ENCODE measurements at places on chromosomes 6 and 20. TPM values are rescaled to one million over a fixed set of nuclear protein-coding genes. Genes with fewer than 3 reads are reported as not detected.
A peak's percentile ranks its signal among the peaks of the same experiment; 100 is the strongest.

Gene TINAG
- not detected for total RNA-seq

Gene FOXA2
- not detected for total RNA-seq

GRCh38 chr6:25165800-25166199 is 113.4 kb upstream of the CARMIL1 start:
- no peak for DNase-seq

DNA sequence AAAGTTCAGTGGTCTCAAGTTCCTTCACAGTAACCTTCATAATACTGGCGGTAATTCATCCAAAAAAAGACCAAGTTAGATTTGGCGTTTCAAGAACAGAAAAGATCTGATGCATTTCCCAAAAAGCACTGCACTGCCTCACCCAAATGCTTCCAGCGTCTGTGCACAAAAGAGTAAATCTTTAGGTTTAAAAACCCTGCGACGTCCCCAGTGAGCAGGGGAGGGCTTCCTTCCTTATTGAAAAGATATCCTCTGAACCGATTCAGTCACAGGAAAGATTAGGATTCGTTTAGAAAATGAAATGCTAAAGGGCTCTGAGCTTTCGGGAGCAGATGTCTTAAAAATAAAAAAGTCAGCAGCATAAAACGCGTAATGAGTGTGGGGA is 654 bp downstream of the TBC1D7 start:
- DNase-seq: no peak

GRCh38 chr20:37649676-37650370 is 44.0 kb upstream of the CTNNBL1 start:
- no peak for DNase-seq

- DNase-seq: no peak
Measured at GRCh38 chr6:5639193-5639592, 367.5 kb downstream of the NRN1 start.

GRCh38 chr6:25175681-25176080 is 103.5 kb upstream of the CARMIL1 start:
- no peak for DNase-seq

- no peak for DNase-seq
Measured at GRCh38 chr6:134754013-134754690, 195.7 kb downstream of the ALDH8A1 start.

DNA sequence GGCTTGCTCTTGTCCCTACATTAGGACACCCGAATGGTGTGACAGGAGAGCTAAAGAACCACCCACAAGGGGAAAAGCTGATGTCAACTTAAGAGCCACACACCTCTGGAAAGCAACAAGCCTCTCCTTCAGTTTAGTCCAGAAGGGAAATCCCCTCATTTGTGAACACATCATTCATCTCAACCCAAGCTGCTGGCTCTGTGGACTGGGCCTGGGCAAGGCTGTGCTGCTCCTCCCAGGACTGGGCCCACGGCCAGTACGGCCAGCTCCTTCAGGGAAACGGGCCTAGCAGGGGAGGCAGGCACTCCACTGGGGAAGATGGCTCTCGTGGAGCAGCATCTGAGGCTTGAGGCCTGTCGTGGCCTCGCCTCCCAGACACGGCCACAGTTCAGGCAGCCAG is 12.8 kb upstream of the SLC4A11 start:
- no peak for DNase-seq

GRCh38 chr6:25387483-25387882 is 108.3 kb downstream of the CARMIL1 start:
- no peak for DNase-seq

- DNase-seq: peak; percentile 79
Measured at GRCh38 chr20:2206957-2207769, 88.6 kb upstream of the TGM3 start.

DNA sequence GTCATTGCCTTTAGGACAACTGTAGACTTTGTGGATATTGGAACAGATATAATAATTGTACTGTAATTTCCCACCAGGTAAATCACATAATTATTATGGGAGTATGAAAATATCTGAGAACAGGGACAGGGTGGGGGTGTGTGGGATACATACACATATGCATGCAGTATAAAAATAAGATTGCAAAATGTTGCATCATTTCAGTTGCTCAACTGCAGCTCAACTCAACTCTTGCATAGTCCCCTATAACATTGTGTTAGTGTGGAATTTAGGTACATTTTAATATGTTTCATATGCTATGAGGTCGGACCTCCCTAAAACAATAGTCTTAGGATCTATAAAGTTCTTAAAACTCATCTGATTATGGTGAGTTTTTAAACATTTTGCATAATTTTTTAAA is 275.0 kb upstream of the FLRT3 start:
- no peak for DNase-seq

All from sigmoid colon (tissue), 7 donors.